ENCODE measurements at places on chromosomes 2 and 18.

GRCh38 chr2:82837588-82838304 is 1621.3 kb downstream of the SUCLG1 start:
- peak; percentile 64 for DNase-seq

DNA sequence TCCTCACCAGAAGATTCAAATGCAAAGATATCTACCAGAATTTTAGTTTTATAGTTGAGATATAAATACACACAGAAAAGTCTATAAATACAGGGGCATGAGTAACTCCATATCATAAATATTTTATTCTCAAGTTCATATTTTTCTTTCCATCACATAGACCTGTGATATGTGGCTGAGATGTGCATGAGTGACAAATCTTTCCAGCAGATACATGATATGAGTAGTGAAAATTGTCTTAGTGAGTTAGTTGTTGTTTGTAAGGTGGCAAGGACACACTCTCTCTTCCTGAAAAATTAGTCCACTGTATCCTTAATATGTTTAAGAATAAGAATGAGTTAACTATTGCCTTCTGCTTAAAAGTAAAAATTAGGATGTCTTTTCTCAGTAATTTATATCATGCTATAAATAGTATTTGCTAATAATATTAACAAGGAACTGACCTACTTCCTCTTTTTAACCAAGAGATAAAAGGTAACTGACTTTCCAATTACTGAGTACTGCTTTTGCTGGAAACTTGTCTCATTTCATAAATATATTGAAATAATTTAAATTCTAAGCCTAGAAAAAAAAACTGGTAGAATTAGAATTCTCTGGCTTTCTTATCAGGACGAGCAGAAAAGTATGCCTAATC is 85.2 kb upstream of the SESTD1 start:
- DNase-seq: peak; percentile 13

DNA sequence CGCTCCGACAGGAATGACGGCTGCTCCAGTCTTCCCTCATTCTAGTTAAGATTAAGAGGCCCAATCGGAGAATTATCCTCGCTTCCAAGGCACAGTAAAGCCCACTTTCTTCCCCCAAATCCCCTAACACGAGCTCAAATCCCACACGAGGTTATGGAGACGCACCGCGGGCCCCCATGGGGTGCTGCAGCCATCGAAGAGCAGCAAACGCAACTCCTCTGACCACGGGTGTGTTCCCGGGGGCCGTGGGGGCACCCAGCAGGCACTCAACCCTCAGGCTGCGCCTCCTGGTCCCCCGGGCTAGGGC is 446 bp downstream of the COPS9 start:
- peak; percentile 3 for DNase-seq

DNA sequence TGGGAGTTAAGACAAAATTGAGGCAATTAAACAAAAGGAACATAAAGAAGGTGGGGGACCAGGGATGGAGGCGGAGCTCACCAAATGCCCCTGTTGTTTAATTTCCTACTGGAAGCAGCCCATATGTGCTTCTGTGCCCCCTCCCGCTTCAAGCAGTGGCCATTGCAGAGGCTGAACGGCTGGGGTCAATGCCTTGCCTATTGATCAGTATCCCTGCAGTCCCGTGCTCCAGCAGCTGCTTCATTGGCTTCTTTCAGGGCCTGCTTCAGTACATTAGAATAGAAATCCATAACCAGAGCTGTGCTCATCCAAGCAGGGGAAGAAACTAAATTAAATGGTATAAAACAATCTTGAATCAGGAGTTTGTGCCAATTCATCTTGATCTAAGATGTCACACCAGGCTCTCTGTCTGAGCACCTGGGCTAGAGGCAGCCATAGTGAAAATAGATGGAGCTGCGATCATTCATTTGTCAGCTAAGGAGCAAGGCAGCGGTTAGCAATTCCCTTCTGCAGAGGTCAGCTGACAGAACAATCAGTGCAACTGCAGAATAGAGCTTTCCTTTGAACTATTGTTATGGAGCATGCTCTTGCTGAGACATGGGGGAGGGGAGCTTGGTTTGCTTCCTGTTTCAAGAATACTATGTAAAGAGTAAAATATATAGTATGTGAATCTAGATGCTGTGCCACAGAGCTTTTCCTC is 222.4 kb downstream of the WDR7 start:
- no peak for DNase-seq

GRCh38 chr2:86274918-86275275 is 62.5 kb downstream of the REEP1 start:
- DNase-seq: no peak

GRCh38 chr2:188893972-188894371 is 80.2 kb upstream of the COL3A1 start:
- DNase-seq: no peak

DNA sequence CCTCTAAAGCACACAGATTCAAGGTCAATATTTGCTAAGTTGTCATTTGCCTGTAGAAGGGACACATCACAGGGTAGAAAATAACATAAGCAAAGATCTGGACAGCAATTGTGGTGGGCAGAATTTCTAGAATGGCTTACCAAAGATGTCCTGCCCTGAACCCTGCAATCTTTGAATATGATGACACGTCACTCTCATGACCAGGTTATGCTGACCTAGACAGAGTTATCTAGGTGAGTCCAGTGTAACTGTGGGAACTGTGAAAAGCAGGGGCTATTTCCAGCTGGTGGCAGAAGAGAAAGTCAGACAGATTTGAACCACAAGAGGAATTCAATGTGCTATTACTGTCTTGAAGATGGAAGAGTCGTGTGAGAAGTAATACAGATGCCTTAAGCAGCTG is 112.3 kb upstream of the CNGA3 start:
- no peak for DNase-seq

DNA sequence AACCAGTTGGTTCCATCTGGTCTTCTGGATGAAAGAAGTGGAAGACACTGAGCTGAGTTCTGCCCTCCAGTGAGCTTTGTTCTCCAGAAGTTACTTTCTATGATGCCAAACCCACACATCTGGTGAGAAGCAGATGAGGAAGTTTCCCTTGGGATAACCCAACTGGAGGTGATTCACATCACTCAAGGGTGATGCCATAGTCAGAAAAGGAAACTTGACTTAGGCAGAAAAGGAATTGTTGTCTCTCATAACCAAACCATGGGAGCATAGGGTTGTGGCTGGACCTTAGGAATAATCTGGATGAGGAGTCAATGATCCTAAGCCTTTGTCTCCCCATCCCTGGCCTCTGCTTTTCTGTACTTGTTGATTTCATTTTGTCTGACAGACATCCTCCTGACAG is 43.7 kb downstream of the CDC42EP3 start:
- DNase-seq: peak; percentile 80

DNA sequence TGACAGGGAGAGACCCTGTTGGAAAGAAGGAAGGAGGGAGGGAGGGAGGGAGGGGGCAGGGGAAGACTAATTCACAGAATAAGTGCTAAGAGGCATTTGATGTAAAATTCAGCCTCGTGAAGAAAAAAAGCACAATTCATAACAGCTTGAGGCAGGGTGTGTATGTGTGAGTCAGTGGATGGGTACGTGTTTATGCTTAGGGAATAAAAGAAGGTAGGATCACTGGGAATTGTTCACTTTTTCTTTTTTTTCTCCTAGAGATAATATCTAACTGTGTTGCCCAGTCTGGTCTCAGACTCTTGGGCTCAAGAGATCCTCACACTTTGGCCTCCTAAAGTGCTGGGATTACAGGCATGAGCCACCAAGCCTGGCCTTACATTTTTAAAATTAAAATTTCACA is 39.2 kb downstream of the WDR33 start:
- DNase-seq: no peak

DNA sequence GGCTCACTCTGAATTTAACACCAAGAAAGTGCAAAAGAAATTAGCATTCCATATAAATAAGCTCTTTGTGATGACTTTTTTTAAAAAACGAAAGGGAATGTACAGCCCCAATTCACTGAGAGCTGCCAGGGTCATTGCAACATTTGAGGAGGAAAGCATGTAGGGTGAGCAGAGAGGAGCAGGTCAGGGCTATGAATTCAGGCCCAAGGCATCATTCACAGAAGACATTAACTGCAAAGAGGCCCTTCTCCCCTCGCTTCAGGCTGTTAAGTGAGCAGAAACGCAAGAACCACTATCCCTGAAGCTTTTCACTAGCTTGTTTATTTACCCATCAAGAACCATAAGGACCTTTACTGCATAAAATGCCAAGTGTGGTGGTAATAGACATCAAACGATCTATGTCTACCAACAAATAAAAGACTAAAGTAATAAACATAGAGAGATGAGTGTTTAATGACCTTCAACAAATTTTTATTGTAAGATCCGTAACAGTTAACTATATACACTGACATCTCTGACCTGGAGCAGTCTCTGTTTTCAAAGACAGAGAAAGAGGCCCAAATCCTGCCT is 333.1 kb upstream of the HNRNPA3 start:
- DNase-seq: no peak

GRCh38 chr2:17793803-17794354 is 22.4 kb upstream of the MSGN1 start:
- DNase-seq: no peak

GRCh38 chr18:59885579-59886163 is 14.1 kb upstream of the PMAIP1 start:
- DNase-seq: peak; percentile 59

GRCh38 chr2:148582679-148583511 is 61.7 kb upstream of the EPC2 start:
- no peak for DNase-seq

DNA sequence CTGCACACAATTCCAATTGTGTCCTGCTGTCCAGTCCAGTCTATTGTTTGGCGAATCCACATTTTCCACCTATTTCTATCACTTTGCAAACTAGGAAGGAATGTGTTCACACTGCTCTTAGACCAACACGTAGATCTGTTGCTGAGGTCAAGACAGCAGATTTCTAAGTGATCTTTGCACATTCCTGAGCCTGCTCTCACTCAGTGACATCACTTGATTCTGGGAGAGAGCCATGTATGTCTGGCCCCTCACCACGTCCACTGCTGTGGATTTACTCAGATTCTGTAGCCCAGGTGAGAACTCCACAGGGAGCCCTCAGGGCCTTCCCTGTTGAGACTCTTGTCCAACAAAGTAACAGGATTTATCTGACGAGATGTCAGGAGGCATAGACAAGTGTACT is 317.2 kb downstream of the TSN start:
- no peak for DNase-seq

DNA sequence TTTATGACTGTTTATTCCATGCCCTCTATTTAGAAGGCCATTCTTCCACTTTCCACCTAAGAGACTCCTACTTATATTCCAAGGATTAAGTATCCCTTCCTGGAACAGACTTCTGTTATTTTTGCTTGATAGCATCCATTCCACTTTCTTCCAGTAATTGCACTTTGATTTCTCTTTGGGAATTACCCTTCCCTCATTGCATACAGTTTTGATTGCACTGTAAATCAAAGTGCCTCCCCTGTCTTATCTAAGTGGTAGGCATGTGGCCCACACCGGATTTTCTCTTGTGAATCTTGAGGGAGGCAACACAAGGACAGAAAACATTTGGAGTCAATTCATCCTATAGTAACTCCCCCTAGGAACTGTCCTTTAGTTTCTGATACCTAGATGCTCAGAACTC is 120.4 kb downstream of the PDE11A start:
- no peak for DNase-seq

- no peak for DNase-seq
Observed at GRCh38 chr18:70377857-70378701, 89.2 kb downstream of the SOCS6 start.

DNA sequence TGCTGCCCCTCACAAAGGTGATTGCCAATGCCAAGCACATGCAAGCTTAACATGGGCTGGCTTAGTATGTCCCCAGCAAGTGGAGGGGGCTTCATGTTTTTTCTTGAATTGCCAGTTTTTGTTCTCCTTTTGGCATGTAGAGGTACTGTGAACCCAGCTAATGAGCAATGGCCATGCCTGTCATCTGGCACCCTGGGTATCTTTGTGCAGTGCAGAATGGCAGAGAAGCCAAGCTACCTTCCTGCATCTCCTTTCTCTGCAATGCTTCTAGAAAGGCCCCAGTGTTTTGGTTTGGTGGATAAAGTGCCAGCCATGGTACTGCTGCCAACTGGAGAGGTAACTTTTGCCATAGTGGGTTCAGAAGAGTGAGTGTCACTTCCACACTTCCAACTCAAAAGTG is 576.9 kb downstream of the CMPK2 start:
- no peak for DNase-seq

DNA sequence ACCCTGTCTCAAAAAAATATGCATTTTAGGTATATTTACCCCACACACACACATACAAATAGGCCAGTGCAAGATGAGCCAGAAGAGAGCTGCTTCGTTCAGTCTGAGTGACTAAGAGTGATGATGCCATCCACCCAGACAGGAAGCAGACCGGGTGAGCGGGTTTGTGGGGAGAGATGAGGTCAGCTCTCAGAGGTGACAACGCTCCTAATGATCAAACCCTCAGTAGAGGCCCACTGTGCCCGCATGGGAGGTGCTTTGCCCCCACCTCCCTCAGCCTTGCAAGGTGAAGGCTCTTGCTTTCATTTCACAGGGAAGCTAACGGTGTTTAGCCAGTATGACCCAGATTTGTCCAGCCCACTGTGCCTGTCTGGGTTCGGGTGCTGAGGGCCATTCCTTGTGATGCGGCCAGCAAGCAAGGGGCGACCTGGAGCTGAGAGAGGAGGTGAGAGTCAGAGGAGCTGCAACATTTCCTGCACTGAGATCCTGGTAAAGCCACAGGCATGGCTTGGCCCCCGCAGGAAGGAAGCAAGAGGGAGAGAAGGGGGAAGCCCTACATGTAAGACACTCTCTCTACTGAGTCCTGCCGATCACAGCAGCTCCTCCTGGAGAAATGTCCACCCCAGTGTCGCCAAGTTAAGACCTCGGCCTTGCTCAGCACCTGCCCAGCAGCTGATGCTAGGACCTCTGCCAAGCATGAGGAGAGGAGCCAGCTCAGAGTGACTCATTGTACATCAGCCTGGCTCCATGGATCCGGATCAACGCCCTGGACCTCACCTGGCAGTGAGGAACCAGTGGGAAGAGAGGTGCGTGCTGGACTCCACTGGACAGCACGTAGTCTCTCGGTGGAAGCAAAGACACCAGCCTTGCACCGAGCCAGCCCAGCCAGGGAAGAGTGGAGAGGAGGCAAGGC is 37.0 kb downstream of the NIFK start:
- DNase-seq: peak; percentile 87

- DNase-seq: no peak
Observed at GRCh38 chr2:23550553-23550952, 165.6 kb downstream of the KLHL29 start.

DNA sequence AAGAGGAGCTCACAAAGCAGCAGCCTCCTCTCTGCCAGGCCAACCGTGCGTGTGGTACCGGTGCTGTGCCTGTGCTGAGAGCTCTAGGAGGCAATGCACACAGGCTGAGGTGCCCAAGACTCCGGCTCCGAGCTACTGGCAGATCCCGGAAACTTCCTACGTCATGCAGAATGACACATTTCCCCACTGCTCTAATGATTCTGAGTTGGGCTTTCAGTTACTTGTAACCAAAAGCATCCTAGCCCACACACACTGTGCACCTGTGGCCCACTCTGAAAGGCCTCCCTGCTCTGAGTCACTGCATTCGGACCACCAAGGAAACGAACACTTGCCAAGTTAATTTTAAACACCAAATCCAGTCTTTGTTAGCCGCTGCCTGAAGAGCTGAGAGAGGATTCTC is 9.3 kb upstream of the RNU4ATAC start:
- DNase-seq: no peak

DNA sequence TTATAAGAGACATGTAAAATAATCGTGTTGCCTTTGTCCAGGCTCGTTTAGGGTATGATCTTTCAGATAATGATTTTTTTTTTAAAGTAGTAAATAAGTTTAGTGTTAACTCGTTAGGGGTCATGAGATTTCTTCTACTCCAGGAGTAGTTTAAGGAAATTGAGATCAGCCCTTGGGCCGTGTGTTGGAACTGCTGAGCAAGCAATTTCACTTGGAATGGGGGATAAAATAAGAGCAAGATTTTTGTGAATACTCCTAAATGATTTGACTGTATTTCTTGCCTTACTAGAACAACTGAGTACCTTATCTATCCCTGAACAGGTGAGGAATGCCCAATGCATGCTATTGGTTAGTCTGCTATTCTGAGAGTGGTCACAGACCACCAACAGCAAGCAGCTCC is 102.2 kb upstream of the SERPINE2 start:
- no peak for DNase-seq
